ENCODE measurements at places on chromosomes 5 and 9. TPM values are rescaled to one million over a fixed set of nuclear protein-coding genes. Genes with fewer than 3 reads are reported as not detected.

The TEK gene
- total RNA-seq, result 2.3 TPM

The ARID3C gene
- 0.16 TPM for total RNA-seq

The GDF9 gene
- 0.34 TPM for total RNA-seq

The RMRP gene
- total RNA-seq, result 14,410 TPM

The ACTBL2 gene
- total RNA-seq, result 11.6 TPM

The ANKRD18B gene
- total RNA-seq, result 5.5 TPM

DNA sequence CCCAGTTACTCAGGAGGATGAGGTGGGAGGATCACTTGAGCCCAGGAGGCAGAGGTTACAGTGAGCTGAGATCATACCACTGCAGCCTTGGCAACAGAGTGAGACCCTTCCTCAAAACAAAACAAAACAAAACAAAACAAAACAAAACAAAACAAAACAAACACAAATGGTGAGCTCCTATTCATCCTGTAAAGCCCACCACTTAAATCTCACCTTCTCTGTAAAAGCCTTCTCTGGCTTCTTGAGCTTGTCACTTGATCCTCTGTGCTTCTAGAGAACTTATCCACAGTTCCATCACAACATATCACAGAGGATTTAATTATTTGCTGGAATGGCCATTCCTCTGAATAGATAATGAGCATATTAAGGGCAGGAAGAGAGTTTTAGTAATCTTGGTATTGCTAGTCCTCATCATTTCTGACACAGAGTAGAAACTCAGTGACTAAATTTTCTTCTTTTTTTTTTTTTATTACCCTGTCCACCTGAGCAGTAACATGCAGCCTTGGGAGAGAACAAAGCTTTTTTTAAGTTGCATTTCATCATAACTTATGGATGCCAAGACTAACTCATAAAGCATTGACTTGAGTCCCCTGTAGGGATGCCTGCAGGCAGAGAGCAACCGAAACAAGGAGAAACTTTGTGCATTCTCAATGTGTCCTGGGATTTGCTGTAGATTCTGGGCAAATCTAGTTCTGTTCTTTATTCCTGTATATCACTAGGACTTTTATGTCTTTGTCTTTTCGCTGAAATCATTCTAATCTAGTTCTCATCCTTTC, 13.0 kb upstream of the HSPA9 start:
- DNase-seq, result no peak

DNA sequence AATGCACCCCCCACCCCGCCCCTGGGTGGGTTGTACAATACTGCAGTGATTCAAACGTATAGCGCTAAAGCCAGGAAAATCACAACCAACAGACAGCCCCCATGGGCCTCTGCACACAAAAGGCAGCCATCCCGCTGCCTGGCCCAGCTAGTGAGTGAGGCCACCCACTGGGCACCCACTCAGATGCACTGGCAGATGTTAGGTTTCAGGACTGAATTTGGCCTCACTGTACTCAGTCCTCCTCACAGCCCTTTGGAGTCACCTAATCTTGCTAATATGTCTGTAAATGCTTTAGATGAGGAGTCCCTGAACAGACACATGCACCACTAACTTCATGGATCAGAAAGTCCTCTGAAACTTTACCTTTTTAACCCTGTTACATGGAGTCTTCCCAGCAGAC, 87.7 kb downstream of the FSTL4 start:
- DNase-seq, result no peak

DNA sequence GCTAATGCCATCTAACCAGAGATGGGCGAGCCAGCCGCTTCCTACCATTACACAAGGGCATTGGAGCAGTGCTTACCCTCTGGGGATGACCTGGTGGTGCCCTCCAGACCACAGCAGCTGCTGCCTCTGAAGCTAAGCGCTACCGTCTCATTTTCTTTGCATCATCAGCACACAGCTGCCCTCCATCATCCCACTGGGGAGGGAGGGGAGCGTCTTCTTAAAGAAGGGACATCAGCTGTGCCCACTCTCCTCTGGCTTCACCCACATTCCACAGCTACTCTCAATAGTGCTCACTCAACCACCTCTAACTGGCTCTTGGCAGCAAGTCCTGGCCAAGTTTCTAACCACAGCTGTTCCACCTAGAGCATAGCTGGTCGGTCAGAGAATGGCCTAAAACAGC, 503.4 kb downstream of the NFIB start:
- peak; percentile 88 for DNase-seq

DNA sequence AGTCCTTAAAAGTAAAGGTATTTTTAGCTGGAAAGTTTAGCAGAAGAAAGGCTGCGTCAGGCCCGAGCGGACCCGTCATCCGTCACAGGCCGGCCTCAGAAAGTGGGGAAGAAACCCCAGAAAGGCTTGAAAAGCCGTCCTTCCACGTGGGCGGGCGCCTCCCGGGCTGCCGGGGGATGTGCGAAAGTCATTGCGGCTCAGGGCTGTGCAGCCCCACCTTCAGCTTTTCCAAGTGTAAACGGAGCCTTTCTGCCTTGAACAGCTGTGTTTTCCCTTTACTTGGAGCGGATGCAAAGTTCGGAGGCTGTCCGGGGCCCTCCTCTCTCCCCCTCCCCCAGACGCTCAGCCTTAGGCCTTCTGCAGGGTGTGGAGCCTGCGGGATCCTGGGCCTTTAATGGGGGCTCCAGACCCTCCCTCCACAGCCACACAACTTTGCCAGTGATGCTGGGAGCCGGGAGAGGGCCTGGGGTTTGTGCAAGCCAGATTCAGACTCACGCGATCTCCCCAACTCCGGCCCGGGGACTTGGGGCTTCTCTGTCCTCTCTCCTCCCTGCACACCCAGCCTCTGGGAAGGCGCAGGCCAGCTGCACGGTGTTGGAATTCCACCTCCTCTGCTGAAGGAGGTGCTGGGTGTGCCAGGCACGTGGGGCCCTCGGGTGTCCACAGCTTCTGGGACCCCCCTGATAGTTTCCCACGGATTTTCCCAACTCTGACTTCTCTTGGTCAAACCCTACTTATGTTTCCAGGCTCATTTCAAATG, 95.5 kb upstream of the RAPGEF1 start:
- DNase-seq, result no peak

DNA sequence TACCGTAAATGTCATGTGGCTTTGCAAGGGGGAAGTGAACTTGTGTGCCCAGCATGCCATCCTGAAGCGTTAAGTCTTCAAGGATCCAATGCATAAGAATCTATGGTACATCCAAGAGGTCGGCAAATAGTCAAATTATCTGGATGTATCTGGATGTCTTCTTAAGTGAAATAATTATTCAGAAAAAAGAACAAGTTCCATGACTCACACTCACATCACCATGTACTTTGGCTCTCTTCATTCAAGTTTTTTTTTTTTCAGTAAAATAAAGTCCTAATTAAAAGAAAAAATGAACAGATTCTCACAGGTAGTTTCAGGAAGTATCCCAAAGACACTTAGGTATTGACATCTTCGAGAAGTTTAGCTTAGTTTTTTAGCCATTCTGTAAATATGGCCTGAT, 62.7 kb upstream of the MEGF10 start:
- no peak for DNase-seq

All from astrocyte (in vitro differentiated cells and primary cell).